ENCODE measurements at places on chromosomes 16 and 17.

DNA sequence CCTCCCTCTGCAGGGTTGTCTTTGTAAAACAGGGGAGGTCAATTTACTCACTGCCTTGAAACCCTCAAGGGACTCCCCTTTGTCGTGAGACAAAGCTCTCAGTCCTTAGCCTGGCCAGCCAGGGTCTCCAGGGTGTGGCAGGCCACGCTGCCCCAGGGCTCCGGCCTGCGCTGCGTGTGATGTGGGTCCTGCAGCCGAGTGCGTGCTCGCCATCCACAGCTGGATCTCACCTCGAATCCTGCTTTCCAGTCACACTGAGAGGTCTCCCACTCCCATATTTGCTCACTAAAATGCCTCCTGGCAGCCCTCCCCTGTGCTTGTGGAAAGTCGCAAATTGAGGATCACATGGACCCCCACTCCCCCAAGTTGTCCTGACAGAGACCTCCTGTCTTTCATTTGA is 10.0 kb upstream of the CLEC18C start:
- H3K36me3 ChIP-seq: no peaks in the 10 kb centered on the region
- no peak overlapping the region for H3K4me3 ChIP-seq
- no peak overlapping the region for H3K27ac ChIP-seq

DNA sequence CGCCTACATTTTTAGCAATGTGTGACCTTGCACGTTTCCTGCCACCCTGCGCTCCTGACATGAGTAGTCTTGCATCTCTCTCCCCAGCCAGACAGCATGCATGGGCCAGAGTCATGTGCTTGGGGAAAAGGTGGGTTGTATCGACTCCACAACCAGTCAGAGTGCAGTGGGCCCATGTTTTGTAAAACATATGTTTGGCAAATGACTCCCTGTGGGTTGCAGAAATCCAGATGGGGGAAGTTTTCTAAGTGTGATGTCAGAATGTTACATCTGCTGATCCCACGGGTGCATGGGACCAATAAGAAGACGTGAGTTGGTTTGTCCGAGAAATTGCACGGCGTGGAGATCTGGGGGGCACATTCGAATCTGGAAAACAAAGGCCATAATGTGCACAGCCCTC is 147.1 kb downstream of the FOXL1 start:
- no peaks in the 10 kb centered on the region for H3K4me1 ChIP-seq
- H3K4me3 ChIP-seq: no peak overlapping the region
- DNase-seq: no peak
- H3K36me3 ChIP-seq: no peaks in the 10 kb centered on the region
- H3K27me3 ChIP-seq: no peaks in the 10 kb centered on the region

GRCh38 chr17:36055171-36055570 is 8.9 kb upstream of the CCL18 start:
- H3K4me3 ChIP-seq: no peak overlapping the region
- H3K36me3 ChIP-seq: no peaks in the 10 kb centered on the region
- H3K27me3 ChIP-seq: no peaks in the 10 kb centered on the region
- no peaks in the 10 kb centered on the region for H3K4me1 ChIP-seq
- DNase-seq: no peak

- no peak overlapping the region for H3K27ac ChIP-seq
- H3K4me1 ChIP-seq: peaks cover 7% of the 10 kb centered on the region
- H3K27me3 ChIP-seq: no peaks in the 10 kb centered on the region
- no peak for DNase-seq
Observed at GRCh38 chr17:79495665-79496064, 115.2 kb downstream of the RBFOX3 start.

- H3K27me3 ChIP-seq: no peaks in the 10 kb centered on the region
- H3K4me1 ChIP-seq: no peaks in the 10 kb centered on the region
- DNase-seq: no peak
- H3K4me3 ChIP-seq: no peak overlapping the region
- no peak overlapping the region for H3K27ac ChIP-seq
Observed at GRCh38 chr16:78929841-78930240, 670.7 kb downstream of the MAF start.

DNA sequence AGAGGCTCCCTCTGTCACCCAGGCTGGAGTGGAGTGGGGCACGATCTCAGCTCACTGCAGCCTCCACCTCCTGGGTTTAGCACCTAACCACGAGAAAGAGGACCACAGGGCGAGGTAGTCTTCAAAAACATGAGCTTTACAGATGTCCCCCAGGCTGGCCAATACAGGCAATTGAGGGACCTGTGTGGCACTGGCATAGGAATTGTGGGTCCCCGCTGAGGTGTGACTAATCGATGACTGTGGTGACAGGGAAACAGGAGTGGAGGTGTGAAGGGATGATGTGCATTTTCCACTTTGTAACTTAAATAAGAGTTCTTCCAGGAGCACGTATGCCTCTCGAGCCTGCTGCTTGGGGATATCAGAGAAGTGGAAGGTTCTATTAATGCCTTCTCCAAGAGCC is 12.6 kb upstream of the ARHGAP17 start:
- no peak for DNase-seq
- no peaks in the 10 kb centered on the region for H3K36me3 ChIP-seq
- no peak overlapping the region for H3K4me3 ChIP-seq
- no peak overlapping the region for H3K27ac ChIP-seq
- peaks cover 8% of the 10 kb centered on the region for H3K4me1 ChIP-seq
- H3K27me3 ChIP-seq: no peaks in the 10 kb centered on the region

GRCh38 chr17:62965174-62965685 is 805 bp upstream of the TANC2 start:
- peaks cover 3% of the 10 kb centered on the region for H3K36me3 ChIP-seq
- peaks cover 28% of the 10 kb centered on the region for H3K4me1 ChIP-seq
- DNase-seq: no peak
- peak overlapping the region; percentile 77 for H3K4me3 ChIP-seq

DNA sequence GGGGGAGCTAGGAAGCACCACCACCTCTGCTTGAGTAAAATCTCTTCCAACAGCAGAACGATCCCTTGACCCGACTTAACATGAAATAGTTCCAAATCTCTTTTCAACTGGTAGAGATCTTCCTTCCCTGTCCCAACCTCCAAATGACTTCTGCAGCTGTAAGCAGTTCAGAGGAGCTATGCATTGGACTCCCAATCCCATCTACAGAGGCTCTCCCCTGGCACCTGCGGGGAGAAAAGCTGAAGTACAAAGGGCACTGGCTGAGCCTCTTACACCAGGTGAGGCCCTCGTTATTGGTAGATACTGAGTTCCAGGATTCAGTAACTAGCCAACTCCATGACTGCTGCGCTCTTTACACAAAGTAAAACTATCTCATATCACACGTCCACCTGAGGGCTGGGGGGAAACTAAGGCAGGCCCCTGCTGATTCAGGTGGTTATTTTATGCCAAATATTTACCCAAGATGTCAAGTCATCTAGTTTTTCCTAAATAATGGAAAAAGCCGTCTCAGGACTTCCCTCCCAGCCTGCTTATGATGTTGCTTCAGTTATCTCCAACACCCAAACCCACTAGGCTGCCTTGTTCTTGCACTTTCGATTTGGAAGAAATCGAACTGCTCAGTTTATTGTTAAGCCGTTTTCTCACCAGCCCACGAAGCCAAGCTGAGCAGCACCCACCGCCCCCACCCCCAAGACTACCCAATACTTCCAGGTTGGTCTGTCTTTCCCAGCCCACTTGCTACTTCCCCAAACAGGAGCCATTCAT is 3.2 kb downstream of the ACTG1 start:
- H3K27me3 ChIP-seq: no peaks in the 10 kb centered on the region
- peaks cover 31% of the 10 kb centered on the region for H3K36me3 ChIP-seq
- no peak for DNase-seq

GRCh38 chr16:78563905-78564304 is 464.5 kb downstream of the WWOX start:
- no peak overlapping the region for H3K27ac ChIP-seq
- DNase-seq: no peak
- no peaks in the 10 kb centered on the region for H3K27me3 ChIP-seq
- no peaks in the 10 kb centered on the region for H3K4me1 ChIP-seq
- H3K4me3 ChIP-seq: no peak overlapping the region

GRCh38 chr16:2486645-2487516 is 12.0 kb downstream of the TBC1D24 start:
- no peaks in the 10 kb centered on the region for H3K27me3 ChIP-seq
- no peak overlapping the region for H3K4me3 ChIP-seq
- H3K4me1 ChIP-seq: peaks cover 8% of the 10 kb centered on the region
- no peak for DNase-seq
- no peak overlapping the region for H3K27ac ChIP-seq
- H3K36me3 ChIP-seq: no peaks in the 10 kb centered on the region

DNA sequence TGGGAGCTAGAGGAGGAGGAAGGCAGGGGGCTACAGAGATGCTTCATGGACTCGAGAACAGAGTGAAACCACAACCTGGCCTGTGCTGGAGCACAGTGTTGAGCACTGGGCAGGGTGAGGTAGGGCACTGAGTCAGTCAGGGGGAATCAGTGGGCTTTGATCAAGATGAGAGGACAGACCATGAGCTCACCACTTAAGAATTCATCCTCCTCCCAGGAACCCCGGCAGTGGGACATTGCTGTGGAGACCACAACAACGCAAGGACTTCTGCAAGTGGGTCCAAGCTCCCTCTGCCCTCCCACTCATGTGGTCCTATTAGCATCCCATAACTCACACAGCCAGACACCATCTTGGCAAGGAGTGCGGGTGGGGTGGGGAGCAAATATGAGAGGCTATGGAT is 1.7 kb upstream of the CES5A start:
- no peaks in the 10 kb centered on the region for H3K36me3 ChIP-seq
- H3K4me1 ChIP-seq: no peaks in the 10 kb centered on the region

DNA sequence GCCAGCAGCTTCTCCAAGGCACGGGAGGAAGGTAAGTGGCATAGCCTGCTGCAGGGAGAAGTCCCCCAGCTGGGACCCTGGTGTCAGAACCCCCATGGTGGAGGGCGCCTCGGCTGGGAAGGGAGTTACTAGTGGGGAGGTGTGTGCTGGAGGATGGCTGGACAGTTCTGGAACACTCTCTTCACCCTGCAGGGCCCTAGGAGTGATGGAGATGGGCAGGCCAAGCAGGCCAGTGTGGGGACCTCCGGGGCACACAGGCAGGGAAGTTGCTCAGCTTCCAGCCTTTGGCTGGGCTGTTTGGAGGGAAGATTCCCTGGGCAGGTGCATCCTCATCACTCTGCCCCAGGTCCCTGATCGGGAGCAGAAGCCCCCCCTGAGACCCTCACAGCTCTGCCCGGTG is 696 bp downstream of the C17orf99 start:
- no peaks in the 10 kb centered on the region for H3K27me3 ChIP-seq
- DNase-seq: no peak
- H3K4me3 ChIP-seq: no peak overlapping the region
- no peak overlapping the region for H3K27ac ChIP-seq

DNA sequence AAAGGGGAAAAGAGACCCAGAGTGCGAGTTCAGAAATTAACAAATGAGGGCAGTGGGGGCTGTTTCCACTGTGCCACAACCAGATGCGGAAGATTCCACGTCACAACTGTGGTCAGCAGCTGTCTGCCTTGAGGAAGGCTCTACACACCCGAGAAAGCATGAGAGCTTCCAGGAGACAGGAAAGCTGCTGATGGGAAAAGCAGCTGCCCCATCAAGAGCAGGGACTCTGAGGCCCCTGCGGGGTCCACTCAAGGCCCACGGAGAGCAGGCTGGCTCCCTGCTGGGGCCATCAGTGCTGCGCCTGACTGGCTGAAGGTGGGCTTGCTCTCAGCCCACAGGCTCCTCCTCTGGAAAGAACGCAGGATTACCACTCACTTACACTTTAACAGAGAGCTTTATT is 14.8 kb upstream of the TRAP1 start:
- no peak overlapping the region for H3K4me3 ChIP-seq
- no peaks in the 10 kb centered on the region for H3K4me1 ChIP-seq
- no peak overlapping the region for H3K27ac ChIP-seq

DNA sequence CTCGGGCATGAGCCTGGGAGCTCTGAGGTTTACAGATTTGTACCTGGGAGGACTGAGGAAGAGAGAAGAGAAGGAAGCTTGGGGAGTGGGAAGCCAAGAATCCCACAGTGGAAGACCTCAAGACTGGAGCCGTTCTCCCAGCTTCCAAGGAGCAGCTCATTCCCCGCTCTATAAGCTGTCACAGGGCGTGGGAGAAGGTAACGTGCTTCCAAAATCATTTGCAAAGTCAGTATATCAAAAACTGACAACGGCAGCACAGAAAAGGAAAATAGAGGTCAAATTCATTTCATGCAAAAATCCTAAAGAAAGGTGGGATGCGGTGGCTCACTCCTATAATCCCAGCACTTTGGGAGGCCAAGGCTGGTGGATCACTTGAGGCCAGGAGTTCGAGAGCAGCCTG is 7.8 kb downstream of the PIK3R5 start:
- no peak overlapping the region for H3K27ac ChIP-seq
- H3K4me3 ChIP-seq: no peak overlapping the region
- H3K4me1 ChIP-seq: no peaks in the 10 kb centered on the region
- no peaks in the 10 kb centered on the region for H3K36me3 ChIP-seq

DNA sequence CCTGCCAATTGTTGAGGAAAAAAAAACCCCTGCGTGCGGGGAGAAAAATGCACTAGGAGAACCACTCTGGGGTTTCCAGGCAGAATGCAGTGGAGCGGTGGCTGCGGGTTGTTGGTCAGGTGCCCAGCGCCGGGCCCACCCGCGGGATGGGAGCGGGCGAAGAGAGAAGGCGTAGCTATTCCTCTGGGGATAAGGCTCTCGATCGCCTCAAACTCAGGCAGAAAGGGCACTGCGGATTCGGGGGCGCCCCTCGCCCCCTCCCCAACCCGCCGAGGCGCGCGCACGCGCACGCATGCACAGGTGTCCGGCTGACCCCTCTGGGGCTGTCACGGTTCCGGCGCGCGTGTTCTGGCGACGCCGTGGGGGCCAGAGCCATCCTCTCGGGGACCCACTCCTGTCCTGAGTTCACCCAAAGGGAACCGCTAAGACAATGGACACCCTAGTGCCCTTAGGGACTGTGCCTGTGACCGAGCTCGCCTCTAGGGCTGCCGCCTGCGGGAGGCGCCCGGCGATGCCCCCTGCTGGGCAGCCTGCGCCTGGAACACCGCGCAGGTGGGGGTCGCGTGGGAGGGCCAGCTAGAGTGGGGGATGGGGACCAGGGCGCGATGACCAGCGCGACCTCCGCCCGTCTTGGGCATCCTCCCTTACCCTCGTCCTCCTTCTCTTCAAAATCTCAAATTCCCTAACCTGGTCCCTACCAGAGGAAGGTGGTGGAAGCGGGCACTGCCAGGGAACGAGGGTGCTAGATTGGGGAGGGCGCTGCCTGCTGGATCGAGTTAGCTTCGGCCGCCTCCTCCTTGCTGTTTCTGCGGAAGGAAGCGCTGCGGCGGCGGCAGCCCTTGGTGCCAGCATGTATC is 14.4 kb upstream of the CBX8 start:
- H3K4me3 ChIP-seq: peak overlapping the region; percentile 46
- no peaks in the 10 kb centered on the region for H3K27me3 ChIP-seq
- peaks cover 28% of the 10 kb centered on the region for H3K4me1 ChIP-seq
- H3K36me3 ChIP-seq: no peaks in the 10 kb centered on the region
- DNase-seq: no peak

- H3K27me3 ChIP-seq: no peaks in the 10 kb centered on the region
- no peak overlapping the region for H3K4me3 ChIP-seq
- DNase-seq: no peak
- 0 out of 2 replicates have a peak overlapping the region, but pooled peaks have one; percentile 25 for H3K27ac ChIP-seq
- H3K4me1 ChIP-seq: peaks cover 65% of the 10 kb centered on the region
- no peaks in the 10 kb centered on the region for H3K36me3 ChIP-seq
Observed at GRCh38 chr17:57924677-57925076, 30.5 kb downstream of the CUEDC1 start.

GRCh38 chr16:86651823-86652222 is 73.5 kb downstream of the FOXL1 start:
- no peak overlapping the region for H3K4me3 ChIP-seq
- no peak overlapping the region for H3K27ac ChIP-seq
- no peak for DNase-seq
- no peaks in the 10 kb centered on the region for H3K36me3 ChIP-seq
- H3K4me1 ChIP-seq: no peaks in the 10 kb centered on the region
